ENCODE measurements at places on chromosomes 12 and 14.

DNA sequence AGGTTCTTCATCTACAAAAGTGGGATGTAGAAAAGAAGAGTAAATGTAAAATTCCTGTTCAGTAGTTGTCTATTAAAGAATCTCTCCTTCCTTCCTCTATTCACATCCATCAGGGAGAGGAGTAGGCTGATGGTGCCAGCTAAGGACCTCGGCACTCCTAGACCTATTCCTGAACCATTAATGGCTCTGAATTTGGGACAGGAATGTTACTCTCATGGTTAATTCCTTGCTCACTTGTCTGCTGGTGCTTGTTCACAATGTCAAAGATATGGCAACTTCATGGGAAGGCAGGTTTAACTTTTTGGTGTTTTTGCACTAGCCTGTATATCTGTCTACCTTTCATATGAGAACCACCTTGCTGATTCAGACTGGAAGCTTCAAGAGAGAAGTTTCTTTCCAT is 206.6 kb downstream of the DAD1 start:
- DNase-seq = no peak

DNA sequence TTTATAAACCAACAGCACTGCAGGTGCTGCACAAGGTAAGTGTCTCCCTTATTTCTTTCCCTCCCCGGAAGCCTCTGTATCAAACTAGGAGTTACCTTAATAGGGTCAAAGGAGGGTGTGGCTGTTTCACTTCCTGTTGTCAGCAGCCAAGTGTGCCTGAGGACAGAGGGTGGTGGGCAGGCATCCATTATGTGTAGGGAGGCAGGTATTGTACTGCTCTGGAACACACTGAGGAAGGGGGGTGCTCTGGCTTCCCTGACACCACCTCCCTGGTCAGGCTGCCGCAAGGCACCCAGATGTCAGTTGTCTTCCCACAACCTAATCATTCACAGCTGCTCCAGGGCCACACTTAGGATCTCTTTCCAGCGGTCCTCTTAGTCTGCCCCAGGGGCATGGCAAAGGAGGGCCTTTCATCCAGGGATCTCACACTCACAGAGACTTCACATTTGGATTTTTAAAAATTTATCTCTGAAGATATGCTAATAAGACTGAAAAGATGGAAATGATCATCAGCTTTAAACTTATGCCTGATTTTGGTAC is 132.0 kb upstream of the ARHGAP5 start:
- no peak for DNase-seq

- no peak for DNase-seq
These were observed 8.0 kb downstream of the IL22 start for GRCh38 chr12:68245180-68246021.

GRCh38 chr12:5716201-5716600 is 228.9 kb downstream of the ANO2 start:
- DNase-seq = peak; percentile 15

DNA sequence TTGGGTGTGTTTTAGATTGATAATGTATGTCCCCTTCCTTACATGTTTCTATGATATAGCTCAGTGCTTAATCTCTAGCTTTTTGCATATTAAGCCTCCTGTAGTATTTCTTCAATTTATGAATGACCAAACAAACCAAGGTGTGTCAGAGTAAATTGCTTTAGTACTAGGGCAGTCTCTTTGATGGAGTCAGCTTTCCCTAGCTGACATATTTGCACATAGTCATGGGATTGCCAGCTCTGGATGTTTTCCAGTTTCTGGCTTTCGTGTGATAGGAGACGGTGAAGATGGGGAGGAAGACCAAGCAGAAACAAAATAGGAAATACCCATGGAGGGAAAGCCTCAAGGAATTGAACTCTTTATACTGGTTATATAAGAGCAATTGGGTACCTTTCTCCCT is 148.9 kb downstream of the PLEKHA5 start:
- DNase-seq = no peak

GRCh38 chr12:51938726-51939125 is 12.8 kb upstream of the ACVR1B start:
- DNase-seq = no peak

DNA sequence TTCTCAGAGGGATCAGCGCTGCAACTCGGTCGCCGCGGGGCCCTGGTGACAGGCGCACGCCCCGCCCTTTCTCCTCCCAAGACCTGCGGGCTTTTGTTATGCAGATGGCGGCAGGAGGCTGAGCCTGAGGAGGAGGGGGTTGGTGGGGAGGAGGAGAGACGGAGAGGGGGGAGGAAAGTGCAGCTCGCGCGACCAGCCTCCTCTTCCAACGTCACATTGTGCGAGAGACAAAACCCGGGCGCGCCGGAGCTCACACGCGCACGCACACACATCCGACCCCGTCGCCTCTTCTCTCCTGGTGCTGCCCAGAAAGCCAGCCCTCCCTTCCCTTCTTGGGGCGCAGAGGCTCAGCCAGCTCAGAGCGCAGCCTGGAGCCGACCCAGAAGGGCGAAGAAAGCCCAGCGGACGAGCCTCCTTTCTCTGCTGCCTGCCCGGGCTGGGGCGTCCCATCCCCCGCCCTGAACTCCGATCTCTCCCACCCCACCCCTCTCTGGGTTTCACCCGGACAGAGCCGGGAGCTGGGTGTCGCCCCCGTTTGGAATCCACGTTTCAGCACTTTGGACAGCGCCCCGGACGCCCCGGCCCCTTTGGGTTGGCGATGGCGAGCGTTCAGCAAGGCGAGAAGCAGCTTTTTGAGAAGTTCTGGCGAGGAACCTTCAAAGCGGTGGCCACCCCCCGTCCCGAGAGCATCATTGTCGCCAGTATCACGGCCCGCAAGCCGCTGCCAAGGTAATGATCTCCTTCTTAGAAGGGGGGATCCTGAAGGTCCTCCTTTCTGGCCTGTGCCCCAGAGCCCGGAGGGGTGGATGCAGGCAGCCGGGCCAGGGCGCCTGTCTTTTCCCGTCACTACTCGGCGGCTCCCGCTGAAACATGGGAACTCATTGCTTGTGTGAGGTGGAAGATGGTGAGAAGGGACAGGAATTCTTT is at the start of gene SRRM4:
Gene SRRM4 (plus strand): TSS at position 257 of the 927 bp plus-strand sequence. CDS start 342 bp downstream, at position 599.
- no peak for DNase-seq

- no peak for DNase-seq
These were observed 110.2 kb downstream of the SNAPC1 start for GRCh38 chr14:61872452-61872851.

GRCh38 chr12:11623382-11623781 is 26.1 kb upstream of the ETV6 start:
- DNase-seq = no peak

GRCh38 chr14:98622208-98623051 is 649.6 kb downstream of the BCL11B start:
- DNase-seq = peak; percentile 77

DNA sequence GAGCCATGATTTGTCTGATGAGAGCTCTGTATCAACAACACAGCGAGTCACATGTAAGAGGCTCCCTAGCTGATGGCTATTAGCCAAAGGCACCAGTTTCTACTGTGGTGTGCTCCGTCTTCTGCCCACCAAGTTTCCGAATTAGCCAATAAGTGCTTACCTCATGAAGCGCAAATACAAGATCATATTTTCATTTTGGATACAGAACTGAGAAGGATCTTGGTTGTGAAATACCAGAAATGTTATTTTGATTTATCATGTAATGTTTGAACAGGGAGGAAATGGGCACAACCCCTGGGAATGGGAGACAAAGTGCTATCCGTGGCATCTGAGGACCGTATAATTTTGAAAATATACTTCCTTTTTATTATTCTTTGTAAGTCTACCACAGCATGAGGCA is 234.3 kb downstream of the DACT1 start:
- DNase-seq = no peak

DNA sequence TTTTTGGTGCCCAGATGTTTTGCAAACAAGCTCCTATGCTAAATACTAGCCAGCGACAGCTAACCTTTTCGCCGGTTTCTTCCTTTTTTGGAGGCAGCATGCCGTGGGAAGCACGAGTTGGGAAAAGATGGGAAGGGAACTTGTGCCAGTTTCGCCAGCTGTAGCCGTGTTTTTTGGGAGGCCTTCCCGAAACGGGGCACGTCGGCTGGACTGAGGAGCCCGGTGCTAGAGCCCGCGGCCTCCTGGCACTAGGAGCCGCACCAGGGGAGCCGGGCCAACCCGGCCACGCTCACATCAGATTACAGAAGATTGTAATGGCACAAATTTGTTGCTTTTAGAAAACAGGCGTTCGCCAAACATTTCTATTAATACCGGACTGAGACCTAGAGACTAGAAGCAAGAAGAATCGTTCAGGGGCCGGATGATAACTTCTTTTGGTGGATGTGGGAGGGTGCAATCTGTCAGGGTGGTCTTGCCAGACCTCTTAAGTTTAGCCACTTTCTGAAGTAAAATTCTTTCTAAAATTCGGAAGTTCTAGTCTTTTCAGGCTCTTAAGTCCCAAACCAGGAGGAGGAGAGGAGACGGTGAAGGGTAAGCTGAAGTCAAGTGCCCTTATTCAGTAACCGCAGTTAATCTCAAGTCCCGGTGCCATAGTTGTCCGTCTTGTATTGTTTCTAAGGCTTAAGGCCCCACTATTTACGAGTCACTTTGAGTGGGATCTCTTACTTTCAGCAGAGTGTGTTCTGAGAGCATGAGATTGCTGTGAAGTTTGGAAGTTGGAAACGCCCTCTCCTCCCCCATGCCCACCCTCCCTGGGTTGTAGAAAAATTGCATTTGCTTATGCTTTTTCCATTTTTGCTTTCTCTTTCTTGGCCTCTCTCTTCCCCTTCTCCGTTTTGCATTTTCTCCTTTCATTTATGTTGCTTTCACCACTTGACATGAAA is 1.3 kb downstream of the RASSF3 start:
- DNase-seq = peak; percentile 12
